DMS79 (cell line): ENCODE measurements at places on chromosomes 2 and 18.

- DNase-seq, result no peak
These were observed 4.4 kb upstream of the BUB1 start for GRCh38 chr2:110682267-110682666.

GRCh38 chr18:13440277-13441248, 222.0 kb downstream of the LDLRAD4 start:
- no peak for DNase-seq

GRCh38 chr2:30248791-30249190, 17.5 kb downstream of the LBH start:
- DNase-seq, result no peak

GRCh38 chr2:118128826-118129225, 40.6 kb downstream of the INSIG2 start:
- no peak for DNase-seq

- DNase-seq, result no peak
These were observed 20.1 kb downstream of the IL1RL1 start for GRCh38 chr2:102331311-102331980.

- DNase-seq, result peak; percentile 41
These were observed 11.4 kb downstream of the SNED1 start for GRCh38 chr2:241009601-241010530.

GRCh38 chr2:240919161-240919781, 13.1 kb downstream of the CROCC2 start:
- no peak for DNase-seq

- DNase-seq, result no peak
These were observed 23.0 kb downstream of the CYTIP start for GRCh38 chr2:157420771-157421323.

DNA sequence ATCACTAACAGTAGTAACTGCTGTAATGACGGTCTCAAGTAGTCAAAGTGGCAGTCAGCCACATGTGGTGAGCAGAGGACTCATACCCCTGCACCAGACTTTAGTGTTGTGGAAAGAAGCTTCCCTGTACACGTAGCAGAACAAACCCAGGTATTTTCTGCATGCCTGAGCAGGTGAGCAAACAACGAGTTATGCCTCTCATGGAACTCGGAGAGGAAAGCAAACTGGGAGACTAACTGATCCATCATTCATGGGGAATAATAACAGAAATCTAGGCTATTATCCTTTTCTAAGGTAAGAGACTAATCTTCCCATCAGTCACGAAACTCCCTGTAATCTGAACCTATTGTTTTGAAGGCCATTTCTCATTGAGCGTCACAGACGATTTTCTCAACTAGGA, 1495.2 kb upstream of the NXPH2 start:
- no peak for DNase-seq

DNA sequence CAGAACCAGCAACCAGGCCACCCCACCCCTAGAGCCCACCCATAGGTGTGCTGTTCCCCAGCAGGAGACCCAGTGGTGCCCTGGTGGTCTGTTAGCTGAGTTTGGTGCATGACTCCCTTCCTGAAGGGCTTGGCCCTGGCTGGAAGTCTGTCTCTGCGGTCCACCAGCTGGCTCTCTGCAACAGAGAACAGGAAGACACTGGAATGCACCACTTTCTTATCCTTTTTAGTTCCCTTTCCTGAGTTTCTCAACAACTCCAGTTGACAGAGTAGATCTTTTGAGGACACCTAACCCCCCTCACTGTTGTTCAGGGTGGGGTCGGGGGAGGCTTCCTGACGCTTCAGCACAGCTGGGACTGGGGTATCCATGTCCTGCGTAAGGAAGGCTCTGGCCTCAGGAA, 11.9 kb upstream of the RPL37A start:
- DNase-seq, result no peak
